Glomerular endothelial cell (primary cell): ENCODE measurements at places on chromosomes 11 and 22. TPM values are rescaled to one million over a fixed set of nuclear protein-coding genes. Genes with fewer than 3 reads are reported as not detected.

GRCh38 chr11:123209591-123209990 is 14.5 kb upstream of the CLMP start:
- no peak for DNase-seq

DNA sequence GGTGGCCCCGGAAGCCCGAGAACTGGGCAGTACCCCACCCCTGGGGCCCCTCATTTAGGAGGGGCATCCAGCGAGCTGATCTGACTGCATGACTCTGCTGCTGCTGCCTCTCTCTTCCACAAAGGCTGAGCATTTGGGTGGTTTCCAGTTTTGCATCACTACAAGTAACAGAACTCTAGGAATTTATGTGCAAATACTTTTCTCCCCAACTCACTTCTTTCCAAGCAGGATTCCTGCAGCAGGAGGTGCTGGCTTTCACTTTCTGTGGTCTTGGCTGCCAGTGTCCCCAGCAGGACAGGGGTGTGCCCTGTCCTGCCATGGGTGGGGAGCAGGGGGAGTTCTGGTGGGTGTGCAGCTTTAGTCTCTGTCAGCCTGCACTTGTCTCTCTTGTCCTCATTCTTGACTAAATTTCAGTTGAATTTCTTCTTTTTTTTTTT is 21.2 kb downstream of the UPB1 start:
- DNase-seq: no peak

- no peak for DNase-seq
Observed at GRCh38 chr11:96447208-96448110, 57.6 kb downstream of the JRKL start.

GRCh38 chr11:17561111-17561415 is 14.0 kb downstream of the OTOG start:
- no peak for DNase-seq

The GRIK4 gene
- 0.06 and 0.10 TPM in 2 replicates for total RNA-seq

DNA sequence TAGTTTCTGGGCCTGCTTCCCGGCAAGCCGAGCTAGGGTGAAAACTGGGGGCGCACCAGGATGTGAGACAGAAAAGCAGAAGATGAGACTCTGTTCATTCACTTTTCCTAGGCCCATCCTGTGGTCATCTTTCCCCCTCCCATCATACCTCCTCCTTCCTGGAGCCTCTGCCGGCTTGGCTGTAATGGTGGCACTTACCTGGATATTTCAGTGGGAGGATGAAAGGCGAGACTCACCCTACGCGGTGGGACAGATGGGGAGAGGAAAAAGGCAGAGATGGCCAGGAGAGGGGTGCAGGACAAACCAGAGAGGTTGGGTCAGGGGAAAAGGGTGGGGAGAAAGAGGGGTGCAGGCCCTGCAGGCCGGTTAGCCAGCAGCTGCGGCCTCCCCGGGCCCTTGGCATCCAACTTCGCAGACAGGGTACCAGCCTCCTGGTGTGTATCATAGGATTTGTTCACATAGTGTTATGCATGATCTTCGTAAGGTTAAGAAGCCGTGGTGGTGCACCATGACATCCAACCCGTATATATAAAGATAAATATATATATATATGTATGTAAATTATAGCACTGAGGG is 41.5 kb upstream of the NNMT start:
- no peak for DNase-seq

DNA sequence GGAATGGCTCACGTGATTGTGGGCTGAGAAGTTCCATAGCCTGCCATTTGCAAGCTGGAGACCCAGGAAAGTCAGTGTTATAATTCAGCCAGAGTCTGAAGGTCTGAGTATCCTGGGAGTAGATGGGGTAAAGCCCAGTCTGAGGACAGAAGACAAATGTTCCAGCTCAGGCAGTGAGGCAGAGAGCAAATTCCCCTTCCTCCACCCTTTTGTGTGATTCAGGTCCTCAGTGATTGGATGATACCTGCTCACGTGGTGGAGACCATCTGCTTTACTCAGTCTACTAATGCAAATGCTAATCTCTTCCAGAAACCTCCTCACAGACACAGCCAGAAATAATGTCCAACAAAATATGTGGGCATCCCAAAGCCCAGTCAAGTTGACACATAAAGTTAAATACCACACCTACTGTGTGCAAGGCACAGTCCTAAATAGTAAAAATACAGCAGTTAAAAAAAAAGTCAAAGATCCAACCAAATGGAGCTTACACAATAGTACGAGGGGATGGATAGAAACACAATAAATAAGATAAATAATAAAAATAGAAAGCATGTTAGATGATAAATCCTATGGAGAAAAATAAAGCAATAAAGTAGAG is 13.2 kb upstream of the APOL6 start:
- no peak for DNase-seq

The CFAP300 gene
- total RNA-seq: 0.23 TPM in 1 of 2 replicates, not detected in the other

DNA sequence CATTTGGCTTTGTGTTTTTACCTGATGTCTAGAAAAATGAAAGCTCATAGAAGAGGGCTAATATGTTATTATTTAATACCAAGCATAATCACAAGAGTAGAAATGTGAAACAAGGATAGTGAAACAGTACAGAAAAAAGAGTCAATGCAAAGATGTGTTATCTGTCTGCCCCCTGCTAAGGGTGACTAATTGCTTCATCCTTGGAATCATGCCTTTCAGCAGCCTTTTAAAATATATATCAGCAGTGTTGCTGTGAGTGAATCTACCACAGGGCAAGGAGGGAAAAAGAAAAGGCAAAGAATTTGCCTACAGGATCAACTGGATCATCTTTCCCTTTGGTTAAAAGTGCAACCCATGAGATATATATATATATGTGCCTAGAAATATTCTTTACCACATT is 867.2 kb upstream of the RAG2 start:
- no peak for DNase-seq

DNA sequence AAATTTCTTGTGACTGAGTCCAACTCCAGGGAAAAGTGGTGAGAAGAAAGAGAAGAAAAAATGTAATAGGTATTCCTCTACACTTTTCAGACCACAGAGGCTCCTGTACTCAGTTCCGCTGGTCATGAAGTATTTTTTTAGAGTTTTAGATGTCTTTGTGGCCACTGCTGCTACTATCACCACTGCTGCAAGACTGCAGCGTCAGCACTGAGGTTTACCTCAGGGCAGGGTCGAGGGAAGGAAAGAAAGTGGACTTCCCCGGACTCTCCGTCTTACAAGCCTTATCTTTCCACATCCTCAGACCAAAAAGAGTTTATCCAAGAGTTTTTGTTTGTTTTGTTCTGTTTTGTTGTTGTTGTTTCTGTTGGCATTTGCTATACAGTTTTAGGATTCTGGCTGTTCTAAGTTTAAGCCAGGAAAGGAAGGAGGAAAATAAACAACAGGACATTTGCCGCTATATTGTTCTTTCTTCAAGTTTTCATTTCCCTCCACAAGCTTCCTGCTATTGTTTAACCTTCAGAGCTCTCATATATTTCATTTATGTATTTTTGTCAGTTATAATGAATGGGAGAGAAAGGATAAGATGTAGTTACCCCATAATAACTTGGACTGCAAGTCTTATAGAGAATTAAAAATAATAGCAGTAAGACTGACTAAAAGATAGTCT is 919.3 kb downstream of the NTM start:
- DNase-seq: no peak

The C11orf87 gene
- 0.12 TPM in 1 of 2 replicates, not detected in the other for total RNA-seq

- no peak for DNase-seq
Observed at GRCh38 chr11:70623906-70624597, 225.7 kb downstream of the CTTN start.
